HTR-8/SVneo (cell line): ENCODE measurements at places on chromosomes 13 and 19.

DNA sequence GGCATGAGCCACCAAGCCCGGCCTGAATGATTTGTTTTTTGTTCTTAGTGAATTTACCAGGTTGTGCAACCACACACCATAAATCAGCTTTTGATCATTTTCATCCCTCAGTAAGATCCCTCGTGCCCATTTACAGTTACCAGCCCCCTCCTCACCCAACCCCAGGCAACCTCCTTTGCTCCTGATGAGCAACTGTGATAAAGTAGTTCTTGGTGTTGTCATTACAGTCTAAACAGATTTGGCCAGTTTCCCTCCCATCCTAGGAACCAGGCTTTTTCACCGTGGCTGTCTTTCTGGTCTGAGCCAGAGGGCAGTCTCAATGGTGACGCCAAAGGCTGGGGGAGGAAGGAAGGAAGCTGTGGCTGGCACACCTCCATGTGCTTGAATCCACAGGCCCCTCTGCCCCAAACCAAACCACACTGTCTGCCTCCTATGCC is 61.2 kb upstream of the WDFY2 start:
- DNase-seq: peak; percentile 46

DNA sequence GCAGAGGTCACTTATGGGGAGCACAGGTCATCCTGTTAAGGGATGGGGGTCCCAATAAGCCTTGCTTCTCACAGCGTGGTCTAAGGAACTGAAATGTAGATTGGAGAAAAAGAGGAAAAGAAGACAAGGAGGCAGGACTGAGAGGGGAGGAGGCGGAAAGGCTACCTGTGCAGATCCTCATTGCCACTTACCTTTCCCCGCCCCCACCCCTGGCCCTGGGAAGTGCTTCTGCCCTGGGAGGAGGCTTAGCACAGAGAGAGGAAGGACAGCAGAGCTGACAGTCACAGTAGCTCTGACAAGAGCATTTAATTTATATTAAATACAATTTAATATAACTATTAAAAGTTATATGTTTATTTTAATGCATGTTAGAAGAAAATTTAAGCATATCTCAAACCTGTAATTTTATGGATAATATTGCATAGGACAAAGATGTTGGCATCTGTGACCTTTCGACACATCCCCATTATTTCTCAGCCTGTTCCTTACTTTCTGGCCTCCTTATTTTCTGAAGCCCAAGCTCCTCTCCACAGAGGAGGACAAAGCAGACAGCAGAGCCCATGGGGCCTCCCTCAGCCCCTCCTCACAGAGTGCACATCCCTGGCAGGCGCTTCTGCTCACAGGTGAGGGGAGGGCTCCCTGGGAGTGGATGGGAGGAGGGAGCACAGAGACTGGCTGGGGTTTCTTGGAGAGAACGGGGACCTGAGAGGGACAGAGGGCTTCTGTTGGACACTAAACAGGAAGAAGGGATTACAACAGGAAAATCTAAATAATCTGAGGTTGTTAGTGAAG is 23.4 kb downstream of the CEACAM21 start:
- no peak for DNase-seq

GRCh38 chr13:77386880-77387606 is 60.1 kb upstream of the MYCBP2 start:
- peak; percentile 1 for DNase-seq

DNA sequence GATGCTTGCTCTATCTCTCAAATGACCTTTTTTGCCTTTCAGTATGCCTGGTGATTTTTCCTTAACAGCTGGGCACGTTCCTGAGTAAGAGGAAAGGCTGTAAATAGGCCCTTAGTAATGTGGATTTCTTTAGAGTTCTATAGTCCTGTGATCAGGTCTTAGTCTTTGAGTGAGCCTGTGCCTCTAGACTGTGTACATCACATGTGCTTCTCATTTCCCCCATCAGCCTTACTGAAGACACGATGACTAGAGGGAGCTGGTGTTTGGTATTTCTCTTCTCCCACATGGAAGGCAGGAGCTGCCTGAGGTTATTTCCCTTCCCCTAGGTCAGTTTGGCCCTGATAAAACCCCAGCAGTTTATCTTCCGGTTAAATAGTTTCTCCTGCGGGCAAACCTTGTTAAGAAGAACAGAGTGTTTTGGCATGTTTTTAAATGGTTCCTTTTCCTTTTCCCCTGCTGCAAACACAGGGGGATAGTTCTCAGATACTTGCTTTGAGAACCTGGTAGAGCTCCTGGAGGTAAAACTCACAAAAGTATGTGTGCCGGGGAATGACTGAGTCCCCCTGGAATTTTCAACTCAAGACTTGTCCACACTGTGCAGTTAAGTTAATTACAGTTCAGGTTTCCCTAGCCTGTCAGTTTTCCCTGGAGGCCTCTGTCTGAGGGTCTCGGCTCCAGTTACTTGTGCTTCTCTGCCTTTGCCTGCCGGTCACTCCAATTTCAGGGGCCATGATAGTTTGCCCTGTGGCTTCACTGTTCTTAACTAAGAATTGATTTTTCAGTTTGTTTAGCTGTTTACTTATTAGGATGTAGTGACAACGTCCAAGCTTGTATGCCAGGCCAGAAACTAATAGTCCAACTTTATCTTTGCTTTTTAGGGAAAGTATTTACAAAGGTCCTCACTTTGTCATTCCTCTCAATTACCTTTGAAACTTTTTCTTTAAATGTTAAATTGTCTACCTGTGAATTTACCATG is 94.4 kb downstream of the URI1 start:
- no peak for DNase-seq

DNA sequence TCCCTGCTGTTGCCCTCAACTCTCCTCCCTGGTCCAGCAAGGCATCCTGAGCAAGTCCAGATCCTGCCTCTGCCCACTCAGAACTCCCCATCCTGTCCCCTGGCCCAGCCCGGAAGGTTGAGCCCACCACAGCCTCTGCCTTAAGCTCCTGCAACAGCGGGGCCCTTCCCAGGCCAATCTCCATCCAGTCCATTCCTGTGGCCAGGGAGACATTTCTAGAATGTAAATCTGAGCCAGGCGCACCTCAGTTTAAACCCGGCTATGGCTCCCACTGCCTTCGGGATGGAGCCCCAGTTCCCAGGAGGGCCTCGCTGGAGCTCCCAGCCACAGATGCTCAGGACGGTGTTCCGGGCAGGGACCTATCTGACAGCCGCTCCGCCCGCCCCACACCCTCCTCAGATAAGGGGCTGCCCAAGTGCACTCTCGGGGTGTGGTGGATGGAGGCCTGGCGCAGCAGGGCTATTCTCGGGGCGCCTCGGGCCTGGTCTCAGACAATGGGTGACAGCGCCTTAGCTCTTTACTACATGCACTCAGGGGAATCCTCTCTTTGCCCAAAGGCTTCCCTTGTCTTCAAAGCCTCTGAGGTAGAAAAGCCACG is 5.3 kb downstream of the TRAPPC6A start:
- DNase-seq: no peak

DNA sequence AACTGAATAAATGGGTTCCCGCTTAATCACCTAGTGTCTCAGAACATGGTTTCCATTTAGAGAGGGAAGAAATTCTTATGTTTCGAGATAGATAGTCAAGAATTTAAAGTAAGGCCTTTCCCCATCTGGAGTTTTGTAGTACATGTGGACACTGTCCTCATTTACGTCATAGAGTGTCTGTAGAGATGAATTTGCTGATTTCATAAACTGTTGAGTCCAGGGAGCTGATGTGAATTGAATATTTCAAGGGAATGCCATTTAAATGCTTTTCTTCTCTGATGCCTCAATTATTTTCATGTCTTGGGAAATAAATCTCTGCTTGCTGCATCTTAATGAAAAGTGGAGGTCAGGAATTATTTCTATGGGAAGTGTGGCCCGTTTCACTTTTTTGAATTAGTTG is 9.5 kb downstream of the CEBPG start:
- DNase-seq: no peak

DNA sequence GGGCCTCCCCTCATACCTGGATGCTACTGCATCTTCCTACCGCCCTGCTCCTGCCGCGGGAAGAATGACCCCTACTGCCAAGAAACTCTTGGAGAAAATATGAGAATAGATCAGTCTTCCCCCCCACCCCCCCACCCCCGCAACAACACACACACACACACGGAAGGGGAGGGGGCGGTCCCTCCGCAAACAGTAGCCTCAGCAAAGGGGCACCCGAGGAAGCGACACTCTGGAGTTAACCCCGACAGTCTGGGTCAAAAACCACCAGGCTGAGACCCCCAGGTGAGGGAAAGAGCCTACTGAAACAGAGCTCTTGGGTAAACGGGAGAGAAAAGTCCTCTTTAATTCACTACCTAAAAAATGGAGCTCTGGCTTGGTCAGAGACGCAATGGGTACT is 1.2 kb downstream of the MED26 start:
- peak; percentile 23 for DNase-seq

DNA sequence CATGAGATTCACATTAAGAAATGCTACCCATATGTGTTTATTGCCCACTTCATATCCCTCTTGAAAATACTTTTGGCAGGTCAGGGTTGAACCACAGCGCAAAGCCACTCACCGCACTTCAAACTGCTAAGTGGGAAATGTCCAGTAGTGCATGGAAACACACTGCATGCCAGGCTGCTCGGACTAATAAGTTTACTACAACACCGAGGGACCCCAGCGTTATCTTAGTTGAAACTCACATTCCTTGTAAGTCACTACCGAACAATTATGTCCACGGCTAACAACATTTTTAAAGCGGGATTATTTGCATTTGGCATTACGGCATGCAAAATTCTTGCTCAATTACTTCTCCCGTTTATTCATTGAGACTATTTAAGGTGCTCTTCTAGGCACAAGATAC is 4.0 kb downstream of the BRD4 start:
- DNase-seq: no peak
